ENCODE measurements at places on chromosomes 16 and 17. TPM values are rescaled to one million over a fixed set of nuclear protein-coding genes. Genes with fewer than 3 reads are reported as not detected.

Gene CACNG5
- total RNA-seq: not detected

Gene RNF222
- 0.31 TPM for total RNA-seq

Gene CANT1
- total RNA-seq: 61.5 TPM

Gene MYO15B
- total RNA-seq: 125 TPM

Gene PSMC3IP
- total RNA-seq: 15.9 TPM

Gene NAGS
- 1.4 TPM for total RNA-seq

Gene CLDN6
- total RNA-seq: not detected

DNA sequence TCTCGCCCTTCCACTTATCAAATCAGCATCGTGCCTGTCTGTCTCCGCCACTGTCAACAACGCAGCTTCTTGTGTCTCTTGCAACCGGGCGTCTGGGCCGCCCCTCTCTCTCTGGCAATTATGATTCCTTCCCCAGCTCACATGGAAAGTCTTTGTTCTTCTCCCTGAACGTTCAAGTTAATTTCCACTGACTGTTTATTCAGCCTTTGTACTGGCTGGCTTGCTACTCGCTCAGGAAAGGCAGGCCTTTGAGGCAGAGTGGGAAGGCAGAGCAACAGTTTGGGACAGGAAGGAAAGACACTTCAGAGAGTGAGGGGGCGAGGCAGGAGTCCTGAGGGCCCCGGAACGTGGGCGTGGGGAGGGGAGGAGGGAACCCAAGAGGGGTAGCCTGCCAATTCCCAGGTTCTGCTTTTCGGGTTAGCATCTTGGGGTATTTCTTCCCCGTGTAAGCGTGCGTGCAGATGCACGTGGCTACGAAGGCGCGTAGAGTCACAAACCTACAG is 50.8 kb downstream of the AKAP1 start:
- DNase-seq: no peak

DNA sequence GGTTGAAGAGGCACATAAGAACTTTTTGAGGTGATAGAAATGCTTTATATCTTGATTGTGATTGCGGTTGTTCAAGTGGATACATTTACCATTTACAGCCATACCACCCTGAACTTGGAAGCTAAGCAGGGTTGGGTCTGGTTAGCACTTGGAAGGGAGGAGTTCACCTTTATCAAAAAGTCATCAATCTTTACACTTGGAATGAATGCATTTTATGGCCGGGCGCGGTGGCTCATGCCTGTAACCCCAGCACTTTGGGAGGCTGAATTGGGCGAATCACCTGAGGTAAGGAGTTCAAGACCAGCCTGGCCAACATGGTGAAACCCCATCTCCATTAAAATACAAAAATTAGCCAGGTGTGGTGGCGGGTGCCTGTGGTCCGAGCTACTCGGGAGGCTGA is 9.5 kb upstream of the GJD3 start:
- no peak for DNase-seq

- DNase-seq: no peak
Observed at GRCh38 chr17:31462261-31462660, 70.8 kb downstream of the RAB11FIP4 start.

DNA sequence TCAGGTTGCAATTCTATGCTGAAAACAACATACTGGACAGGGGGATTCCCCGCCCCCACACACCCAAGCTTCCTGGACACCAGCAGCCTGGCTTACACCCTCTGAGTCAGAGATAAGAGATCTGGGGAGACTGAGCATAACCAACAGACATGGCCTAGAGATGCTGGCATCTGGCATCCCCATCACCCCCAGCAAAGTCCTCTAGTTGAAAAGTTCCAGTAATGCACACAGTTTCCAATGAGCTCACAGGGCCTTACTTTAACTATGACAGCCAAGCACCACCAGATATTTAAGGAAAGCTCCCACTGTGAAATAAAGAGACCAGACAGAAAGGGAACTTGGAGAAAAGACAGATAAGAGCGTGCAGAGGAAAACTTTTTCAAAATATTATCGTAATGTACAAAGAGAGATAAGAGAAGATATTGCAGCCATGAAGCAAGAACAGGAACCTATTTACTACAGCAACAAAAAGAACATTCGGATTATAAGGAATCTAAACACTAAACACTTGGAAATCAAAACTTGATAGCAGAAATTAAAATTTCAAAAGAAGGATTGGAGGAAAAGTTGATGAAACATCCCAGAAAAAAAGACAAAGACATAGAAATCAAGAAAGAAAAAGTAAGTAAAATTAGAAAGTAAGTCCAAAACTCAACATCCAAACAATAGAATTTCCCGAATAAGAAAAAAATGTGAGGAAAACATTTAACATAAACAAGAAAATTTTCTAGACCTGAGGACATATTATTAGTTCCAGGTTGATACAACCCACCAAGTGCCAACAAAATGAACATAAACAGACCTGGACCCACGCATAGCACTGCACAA is 17.2 kb upstream of the ALOX15 start:
- no peak for DNase-seq

DNA sequence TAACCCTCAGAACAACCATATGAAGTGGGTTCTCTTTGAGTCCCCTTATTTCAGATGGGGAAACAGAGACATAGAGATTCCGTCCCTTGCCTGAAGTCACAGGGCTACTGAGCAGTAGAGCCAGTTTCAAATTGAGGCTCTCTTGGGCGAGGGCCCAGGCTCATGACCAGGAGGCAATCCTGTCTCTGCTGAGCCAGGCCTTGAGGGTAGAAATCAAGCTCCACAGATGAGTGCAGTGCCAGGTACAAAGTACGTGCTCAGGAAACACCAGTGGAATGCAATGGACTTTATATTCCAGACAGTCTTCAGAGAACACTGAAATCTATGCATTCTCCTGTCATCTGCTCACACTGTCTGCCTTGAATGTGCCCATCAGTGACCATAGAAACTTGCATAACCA is 291.7 kb upstream of the MAF start:
- DNase-seq: no peak

DNA sequence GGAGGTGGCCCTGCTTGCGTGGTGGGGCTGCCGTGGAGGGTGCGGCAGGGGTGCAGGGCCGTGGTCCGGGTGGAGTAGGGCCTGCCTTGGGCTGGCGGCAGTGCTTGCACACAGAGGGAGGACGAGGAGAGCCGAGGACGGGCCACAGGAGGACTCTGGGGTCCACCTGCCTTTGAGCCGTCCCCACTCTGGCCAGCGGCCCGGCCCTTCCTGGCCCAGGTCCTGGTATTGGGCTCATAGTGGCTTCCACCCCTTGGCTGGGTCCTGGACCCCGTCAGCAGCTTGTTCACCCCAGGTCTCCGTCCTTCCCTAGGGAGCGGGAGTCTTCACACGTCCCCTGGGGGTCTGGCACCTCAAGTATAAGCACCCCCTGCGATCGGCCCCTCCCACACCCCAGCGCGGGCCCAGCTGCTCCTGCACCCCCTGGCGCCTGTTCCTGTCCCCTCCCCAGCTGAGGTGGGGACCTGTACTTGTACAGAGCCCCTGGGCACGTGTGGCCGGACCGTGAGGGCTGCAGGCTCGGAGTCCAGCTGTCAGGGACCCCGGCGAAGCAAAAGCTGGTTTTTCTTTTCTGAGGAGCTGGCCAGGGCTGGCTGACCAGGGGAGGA is 40.1 kb downstream of the SOX8 start:
- DNase-seq: no peak

DNA sequence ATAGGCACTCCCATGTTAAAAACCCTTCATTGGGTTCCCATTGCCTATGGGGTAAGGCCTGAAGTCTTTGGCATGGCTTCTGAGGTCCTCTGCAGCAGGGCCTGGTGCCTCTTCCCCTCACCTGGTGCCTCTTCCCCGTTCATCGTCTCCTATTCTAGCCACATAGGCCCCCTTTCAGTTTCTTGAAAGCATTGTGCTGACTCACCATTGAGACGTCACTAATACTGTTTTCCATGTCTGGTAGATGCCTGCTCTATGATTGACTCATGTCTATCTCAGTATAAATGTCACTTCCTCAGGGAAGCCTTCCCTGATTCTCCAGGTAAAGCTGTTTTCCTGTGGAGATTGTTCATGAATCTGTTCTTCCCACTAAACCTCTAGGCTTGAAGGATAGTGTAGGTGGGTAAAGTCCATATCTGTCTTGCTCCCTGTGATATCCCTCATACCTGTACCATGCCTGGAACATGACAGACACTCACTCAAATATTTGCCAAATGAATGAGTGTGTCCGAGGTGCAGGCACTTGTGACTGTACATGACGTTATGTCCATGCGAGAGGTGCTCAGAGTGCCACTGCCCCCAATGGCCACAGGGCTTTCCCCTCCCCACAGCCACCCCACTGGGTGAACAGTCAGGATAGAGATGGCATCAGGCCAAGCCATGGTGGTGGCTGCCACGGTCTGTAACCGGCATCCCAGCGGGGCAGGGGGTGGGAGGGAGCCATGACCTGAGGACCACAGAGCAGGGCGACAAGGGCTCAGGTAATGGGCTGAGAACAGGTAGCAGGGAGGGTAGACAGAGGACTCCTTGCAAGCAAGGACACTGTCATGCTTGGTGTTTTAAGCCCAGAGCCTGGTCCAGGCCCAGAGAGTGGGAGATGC is 85.2 kb upstream of the FAM20A start:
- no peak for DNase-seq

- DNase-seq: no peak
Observed at GRCh38 chr16:8278031-8278580, 312.2 kb downstream of the TMEM114 start.

All from activated naive CD8-positive, alpha-beta T cell treated with anti-CD3 and anti-CD28 coated beads, Interleukin-2, amount 10 ng/mL, durations not matched to agents 7 days and 5 days (primary cell).